Cardiac fibroblast (primary cell): ENCODE measurements at places on chromosomes 3 and 15.

GRCh38 chr3:123757281-123757940 lies 126.7 kb downstream of the MYLK start:
- DNase-seq: no peak

DNA sequence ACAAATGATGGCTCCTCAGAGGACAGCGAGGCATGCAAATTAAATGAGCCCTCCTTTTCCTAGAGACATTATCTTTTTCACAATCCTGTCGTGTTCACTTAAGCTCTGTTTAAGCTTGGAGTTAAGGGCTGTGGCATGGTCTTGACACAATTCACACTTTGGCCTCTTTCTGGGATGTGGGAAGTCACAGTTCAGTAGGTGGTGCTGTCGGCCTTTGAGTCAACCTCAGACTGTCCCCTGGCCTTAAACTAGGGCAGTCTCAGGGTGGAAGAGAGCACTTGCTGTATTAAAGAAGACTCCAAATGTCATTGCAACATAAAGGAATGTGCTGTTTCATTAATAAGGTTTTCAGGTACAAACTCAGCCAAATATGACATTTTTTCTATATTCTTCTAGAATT lies 351.0 kb downstream of the MCTP2 start:
- peak; percentile 21 for DNase-seq

- no peak for DNase-seq
These were observed 347.8 kb downstream of the MFSD1 start for GRCh38 chr3:159149633-159150032.

DNA sequence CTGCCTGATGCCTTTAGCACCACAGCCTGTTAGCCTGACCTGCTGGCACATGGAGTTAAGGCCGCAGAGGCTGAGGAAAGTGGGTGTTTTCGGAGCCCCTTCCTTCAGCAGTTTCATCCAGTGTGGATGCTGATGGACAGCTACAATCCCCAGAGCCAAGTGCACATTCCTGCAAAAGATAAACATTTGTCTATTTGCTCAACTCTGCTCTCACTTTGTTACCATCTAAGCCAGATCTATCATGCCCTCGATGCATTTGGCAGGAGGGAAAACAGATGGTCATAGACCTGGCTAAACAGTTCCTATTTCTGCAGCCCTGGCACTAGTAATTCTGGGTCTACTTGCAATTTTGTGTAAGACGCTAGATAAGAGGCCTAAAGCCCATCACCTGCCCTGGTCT lies 312.9 kb upstream of the RASGRP1 start:
- no peak for DNase-seq

- DNase-seq: peak; percentile 77
These were observed 49.0 kb downstream of the SUCLG2 start for GRCh38 chr3:67605377-67605776.

- DNase-seq: no peak
These were observed 166.2 kb upstream of the VEPH1 start for GRCh38 chr3:157669416-157669815.

- peak; percentile 14 for DNase-seq
These were observed 291.2 kb upstream of the RBMS3 start for GRCh38 chr3:28989646-28990089.

- peak; percentile 19 for DNase-seq
These were observed 707.3 kb upstream of the UBE2E2 start for GRCh38 chr3:22495791-22496190.

- DNase-seq: no peak
These were observed 85.1 kb downstream of the DUT start for GRCh38 chr15:48416301-48416700.

- DNase-seq: no peak
These were observed 7.1 kb upstream of the LARS2 start for GRCh38 chr3:45381168-45381852.

DNA sequence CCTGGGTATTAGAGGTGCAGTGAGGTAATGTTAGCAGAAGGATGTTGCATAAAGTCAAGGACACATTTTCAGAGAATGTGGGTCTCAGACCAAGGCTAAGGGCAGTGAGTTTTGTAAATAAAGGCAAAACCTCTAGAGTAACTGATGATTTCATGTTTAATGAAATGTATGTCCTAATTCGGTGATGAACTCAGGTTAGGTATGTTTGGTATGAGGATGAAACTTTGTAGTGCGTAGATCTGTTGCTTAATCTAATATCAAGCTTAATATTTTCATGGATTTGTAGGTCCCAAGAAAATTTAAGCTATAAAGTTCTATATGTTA lies 3.6 kb downstream of the USP50 start:
- peak; percentile 73 for DNase-seq

GRCh38 chr3:15094187-15094875 lies 4.6 kb downstream of the RBSN start:
- DNase-seq: no peak

GRCh38 chr3:60912876-60913275 lies 338.4 kb downstream of the FHIT start:
- DNase-seq: no peak

DNA sequence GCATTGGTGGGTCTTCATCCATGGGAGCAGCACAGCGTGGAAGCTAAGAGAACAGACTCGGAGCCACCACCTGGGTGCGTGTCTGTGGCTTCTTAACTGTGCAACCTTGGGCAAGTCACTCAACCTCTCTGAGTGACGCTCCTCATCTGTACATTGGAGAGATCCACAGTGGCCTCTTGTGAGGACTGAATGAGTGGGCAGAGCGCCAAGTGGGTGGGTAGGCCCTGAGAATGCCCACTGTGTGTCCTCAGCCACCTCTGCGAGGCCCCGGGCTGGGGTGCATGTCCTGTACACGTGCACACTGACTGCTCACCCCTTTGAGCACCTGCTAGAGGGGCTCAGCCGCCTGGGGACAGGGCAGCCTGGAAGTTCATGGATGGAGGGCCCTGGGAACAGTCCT lies 99.6 kb upstream of the PRR23E start:
- DNase-seq: no peak

DNA sequence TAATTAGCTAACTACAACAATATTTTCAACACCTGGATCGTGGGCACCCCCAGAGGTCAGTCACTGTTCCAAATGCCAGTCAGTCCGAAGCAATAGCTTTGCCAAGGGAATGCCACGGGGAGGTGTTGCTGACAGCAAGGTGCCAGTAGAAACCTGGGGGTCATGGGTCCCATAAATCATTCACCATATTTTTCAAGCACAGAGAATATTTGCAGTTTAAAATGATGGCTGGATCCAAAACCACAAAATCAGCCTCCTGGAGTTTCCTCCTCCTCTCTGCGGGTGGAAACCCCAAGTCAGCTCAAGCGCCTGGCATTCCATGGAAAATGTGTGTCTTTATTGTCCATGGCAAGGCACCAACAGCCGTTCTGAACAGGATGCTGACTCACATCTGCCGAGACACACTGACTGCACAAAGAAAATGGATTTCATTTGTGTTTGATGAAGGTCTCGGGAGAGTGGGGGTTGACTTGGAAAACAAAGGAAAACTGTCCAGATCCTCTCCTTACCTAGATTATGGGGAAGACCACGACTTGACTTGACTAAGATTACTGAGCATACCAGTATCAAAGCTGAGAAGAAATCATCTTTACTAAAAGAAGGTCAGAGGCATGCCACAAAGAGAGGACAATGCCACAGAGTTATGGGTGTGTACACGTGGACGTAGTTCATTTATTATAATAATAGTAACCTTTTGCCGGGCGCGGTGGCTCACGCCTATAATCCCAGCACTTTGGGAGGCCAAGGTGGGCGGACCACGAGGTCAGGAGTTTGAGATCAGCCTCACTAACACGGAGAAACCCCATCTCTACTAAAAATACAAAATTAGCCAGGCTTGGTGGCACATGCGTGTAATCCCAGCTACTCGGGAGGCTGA lies 26.4 kb downstream of the ANXA2 start:
- peak; percentile 98 for DNase-seq

DNA sequence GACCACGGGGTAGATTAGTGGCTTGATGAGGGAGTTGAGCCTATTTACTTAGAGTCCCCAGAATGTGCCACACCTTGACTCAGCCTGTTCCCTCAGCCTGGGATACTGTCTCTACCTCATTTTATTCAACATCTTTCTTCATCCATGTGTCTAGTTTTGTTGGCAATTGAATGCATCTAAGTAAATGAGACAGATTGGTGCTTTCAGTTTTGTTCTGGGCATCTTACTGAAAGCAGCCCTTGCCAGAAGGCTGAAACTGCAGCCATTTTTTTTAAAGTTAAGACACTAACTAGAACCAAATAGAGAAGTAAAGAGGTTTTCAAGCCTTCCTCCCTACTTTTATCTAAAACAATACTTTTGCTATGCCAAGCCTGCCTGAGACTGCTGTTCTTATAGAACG lies 246.8 kb downstream of the SLCO3A1 start:
- DNase-seq: no peak

GRCh38 chr3:106826791-106827311 lies 550.4 kb upstream of the CCDC54 start:
- DNase-seq: peak; percentile 70

- DNase-seq: no peak
These were observed 886.6 kb downstream of the TBL1XR1 start for GRCh38 chr3:176310641-176311040.

- no peak for DNase-seq
These were observed 628.4 kb upstream of the ALCAM start for GRCh38 chr3:104738271-104738670.

DNA sequence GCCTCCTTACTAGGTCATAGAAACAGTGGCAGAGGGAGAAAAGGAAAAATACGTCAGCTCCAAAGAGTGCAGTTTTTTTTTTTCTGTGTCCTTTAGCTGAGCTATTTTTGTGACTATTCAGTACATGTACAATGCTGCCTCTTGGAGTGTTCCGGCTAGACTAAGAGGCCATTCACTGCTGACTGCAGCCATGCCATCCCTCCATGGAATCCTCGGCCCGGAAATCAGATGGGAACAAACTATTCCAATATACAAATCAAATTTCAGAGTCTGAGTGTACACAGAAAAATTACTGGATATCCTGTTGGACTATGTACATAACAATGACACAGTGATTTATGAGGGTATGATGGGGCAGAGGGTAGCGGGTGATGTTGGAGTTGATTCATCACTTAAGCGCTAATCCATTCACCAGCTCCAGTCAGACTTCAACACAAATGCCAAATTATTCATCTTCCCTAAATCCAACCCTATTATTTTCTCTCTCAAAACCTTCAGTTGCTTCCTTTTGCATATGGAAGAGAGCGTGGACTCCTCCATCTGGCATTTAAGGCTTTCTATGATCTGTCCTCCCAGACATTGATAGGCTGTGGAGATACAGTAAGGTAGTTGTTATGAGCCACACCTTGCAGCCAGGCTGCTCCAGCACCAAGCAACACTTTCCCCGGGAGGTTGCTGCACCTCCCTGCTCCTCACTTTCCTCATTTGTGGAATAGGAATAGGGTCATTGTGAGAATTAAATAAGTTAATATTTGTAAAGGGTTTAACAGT lies 109.1 kb downstream of the LPP start:
- peak; percentile 95 for DNase-seq

GRCh38 chr3:35777065-35777464 lies 137.7 kb downstream of the ARPP21 start:
- DNase-seq: no peak

- no peak for DNase-seq
These were observed 14.1 kb downstream of the B3GNT5 start for GRCh38 chr3:183267140-183267539.

- DNase-seq: no peak
These were observed 92.4 kb downstream of the COL6A6 start for GRCh38 chr3:130609166-130609979.
